ENCODE measurements at places on chromosomes 4 and X. TPM values are rescaled to one million over a fixed set of nuclear protein-coding genes. Genes with fewer than 3 reads are reported as not detected.

GRCh38 chrX:115591856-115592842 lies 31.2 kb downstream of the PLS3 start:
- peaks cover 10% of the 10 kb centered on the region for H3K4me1 ChIP-seq
- H3K4me3 ChIP-seq = no peak overlapping the region
- DNase-seq = no peak
- H3K36me3 ChIP-seq = no peaks in the 10 kb centered on the region
- no peak overlapping the region for H3K27ac ChIP-seq

GRCh38 chrX:40096395-40097091 lies 1.2 kb downstream of the BCOR start:
- H3K27me3 ChIP-seq = no peaks in the 10 kb centered on the region
- H3K4me1 ChIP-seq = peaks cover 7% of the 10 kb centered on the region
- H3K27ac ChIP-seq = peak overlapping the region; percentile 79
- H3K36me3 ChIP-seq = no peaks in the 10 kb centered on the region
- no peak overlapping the region for H3K4me3 ChIP-seq

DNA sequence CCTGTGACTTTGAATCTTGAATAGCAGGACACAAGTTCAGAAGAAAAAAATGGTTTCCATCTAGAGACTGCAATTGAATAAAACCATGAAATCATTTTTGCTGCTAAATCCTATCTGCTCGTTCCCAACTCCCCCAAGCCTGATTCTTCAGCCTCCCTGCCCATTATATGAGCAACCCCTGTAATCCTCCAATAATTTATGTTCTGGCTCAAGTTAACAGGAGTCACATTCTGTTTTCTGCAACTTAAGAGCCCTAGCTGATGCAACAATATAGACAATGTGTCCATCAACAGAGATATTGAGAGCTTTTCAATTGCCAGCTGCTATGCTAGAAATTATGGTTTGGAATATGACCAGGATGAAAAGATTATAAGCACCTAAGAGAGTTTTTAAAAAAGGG lies 84.1 kb downstream of the LDB2 start:
- no peak overlapping the region for H3K4me3 ChIP-seq
- no peak for DNase-seq
- H3K27ac ChIP-seq = no peak overlapping the region
- H3K36me3 ChIP-seq = no peaks in the 10 kb centered on the region

GRCh38 chrX:10423716-10424115 lies 196.7 kb downstream of the MID1 start:
- H3K27ac ChIP-seq = no peak overlapping the region
- no peak overlapping the region for H3K4me3 ChIP-seq
- H3K4me1 ChIP-seq = no peaks in the 10 kb centered on the region
- no peak for DNase-seq
- H3K27me3 ChIP-seq = no peaks in the 10 kb centered on the region
- H3K36me3 ChIP-seq = no peaks in the 10 kb centered on the region

DNA sequence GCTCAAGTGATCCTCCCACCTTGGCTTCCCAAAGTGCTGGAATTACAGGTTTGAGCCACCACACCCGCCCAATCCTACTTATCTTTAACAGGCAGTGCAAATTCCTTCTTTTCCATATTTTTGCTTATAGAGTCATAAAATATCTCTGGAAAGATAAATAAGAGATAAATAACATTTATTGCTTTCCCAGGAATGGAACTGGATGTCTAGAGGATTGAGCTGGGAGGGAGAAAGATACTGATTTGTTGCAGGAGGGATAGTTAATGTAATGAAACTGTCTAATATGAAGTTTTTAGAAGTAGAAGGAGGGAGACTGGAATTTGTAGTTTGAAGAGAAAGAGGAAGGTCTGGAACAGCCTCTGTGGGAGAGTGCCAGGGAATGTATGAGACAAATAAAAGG lies 20.2 kb downstream of the ITGB1BP2 start:
- H3K4me1 ChIP-seq = no peaks in the 10 kb centered on the region
- H3K4me3 ChIP-seq = no peak overlapping the region
- no peaks in the 10 kb centered on the region for H3K36me3 ChIP-seq
- no peaks in the 10 kb centered on the region for H3K27me3 ChIP-seq
- H3K27ac ChIP-seq = no peak overlapping the region

GRCh38 chr4:8831221-8832112 lies 40.2 kb downstream of the HMX1 start:
- H3K27ac ChIP-seq = no peak overlapping the region
- no peak for DNase-seq
- H3K4me3 ChIP-seq = no peak overlapping the region
- H3K27me3 ChIP-seq = no peaks in the 10 kb centered on the region

- no peak for DNase-seq
- no peaks in the 10 kb centered on the region for H3K4me1 ChIP-seq
- no peaks in the 10 kb centered on the region for H3K36me3 ChIP-seq
- H3K4me3 ChIP-seq = no peak overlapping the region
- H3K27me3 ChIP-seq = no peaks in the 10 kb centered on the region
Measured at GRCh38 chrX:1218286-1218685, 5.8 kb upstream of the CRLF2 start.

DNA sequence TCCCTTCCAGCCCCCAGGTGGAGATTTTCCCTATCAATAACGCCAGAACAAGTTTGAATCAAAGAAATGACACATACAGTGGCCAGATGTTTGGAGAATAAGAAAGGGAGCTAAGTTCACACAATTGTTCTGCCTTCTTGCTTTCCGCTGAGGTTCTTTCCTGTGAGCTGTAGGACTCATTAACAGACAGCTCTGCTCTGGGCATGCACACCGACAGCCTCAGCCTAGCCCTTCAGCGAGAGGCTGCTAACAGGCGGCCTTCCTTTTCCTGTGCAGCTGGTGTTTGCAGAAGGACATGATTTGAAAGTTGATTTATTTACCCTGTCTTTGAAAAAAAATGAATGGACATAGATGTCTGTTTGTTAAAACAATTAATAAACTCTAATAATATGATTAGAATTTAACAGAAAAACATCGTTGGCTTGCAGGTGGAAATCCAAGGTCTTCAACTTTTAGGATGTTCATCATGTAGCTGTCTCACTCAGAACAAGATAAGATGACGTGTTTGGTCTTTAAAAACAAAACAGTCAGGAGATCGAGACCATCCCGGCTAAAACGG lies 183.3 kb downstream of the KDR start:
- no peaks in the 10 kb centered on the region for H3K27me3 ChIP-seq
- DNase-seq = no peak
- no peaks in the 10 kb centered on the region for H3K36me3 ChIP-seq

DNA sequence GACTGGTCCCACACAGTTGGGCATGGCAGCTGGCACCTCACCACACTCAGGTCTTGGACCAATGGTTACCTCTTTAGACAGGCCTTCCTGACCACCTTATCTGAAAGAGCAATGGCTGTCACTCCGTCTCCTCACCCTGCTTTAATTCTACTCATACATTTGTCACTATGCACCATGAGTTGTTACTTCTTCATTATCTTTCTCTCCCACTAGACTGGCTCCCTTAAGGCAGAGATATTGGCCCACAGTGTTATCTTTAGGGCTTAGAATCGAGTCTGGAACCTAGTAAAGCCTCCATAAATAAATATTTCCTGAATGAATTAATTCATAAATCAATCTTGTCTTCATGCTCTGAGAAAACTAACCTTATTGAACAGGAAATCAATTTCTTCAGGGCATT lies 46.6 kb downstream of the DCHS2 start:
- H3K4me1 ChIP-seq = no peaks in the 10 kb centered on the region
- no peak overlapping the region for H3K4me3 ChIP-seq
- no peaks in the 10 kb centered on the region for H3K27me3 ChIP-seq
- DNase-seq = no peak
- H3K36me3 ChIP-seq = no peaks in the 10 kb centered on the region
- H3K27ac ChIP-seq = no peak overlapping the region

UGT2B7 gene
- 185 TPM for total RNA-seq

IL2RG gene
- total RNA-seq = 2.2 TPM

OTUD6A gene
- total RNA-seq = not detected

CLDN22 gene
- 0.05 TPM for total RNA-seq

IL15 gene
- total RNA-seq = 0.93 TPM

DMRTC1 gene
- total RNA-seq = not detected

CYSLTR1 gene
- 0.50 TPM for total RNA-seq

Data from liver (tissue), 10 donors.